ENCODE measurements at places on chromosomes 6 and 20.

DNA sequence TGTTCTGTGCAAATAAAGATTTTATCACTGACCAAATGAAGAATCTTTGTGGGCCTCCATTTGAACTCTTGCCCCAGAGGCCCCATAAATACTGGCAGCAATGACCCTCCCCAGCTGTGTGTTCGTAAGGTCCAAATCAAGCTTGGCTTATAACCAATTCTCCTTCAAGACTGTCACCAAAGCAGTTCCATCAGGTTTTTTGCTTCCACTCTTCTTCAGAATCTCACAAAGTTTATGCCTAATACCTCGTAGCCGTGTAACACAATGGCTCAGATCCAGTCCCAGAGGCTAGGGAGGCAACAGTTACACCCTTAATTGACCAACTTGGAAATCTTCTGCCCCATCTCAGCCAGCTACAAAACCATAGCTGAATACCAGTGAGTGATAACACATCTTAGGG is 120.5 kb downstream of the HIVEP2 start:
- no peak for DNase-seq

DNA sequence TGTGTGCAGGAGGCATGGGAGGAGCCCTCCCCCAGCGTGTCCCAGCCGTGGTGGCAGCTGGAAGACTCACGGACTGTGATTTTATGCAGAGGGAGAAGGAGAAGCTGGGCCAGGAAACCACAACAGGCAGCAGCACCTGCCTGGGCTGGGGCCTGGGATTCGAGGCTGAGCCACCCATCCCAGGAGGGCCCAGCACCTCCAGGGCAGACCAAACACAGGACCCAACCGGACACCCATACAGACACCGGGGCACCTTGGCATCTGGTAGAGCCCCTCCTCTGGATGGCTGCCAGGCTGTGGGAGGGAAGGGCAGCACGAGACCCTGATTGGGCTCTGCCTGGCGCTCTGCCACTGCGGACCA is 41.7 kb upstream of the CHRNA4 start:
- DNase-seq = no peak

- DNase-seq = no peak
Observed at GRCh38 chr6:129923530-129924250, 62.6 kb upstream of the TMEM244 start.

DNA sequence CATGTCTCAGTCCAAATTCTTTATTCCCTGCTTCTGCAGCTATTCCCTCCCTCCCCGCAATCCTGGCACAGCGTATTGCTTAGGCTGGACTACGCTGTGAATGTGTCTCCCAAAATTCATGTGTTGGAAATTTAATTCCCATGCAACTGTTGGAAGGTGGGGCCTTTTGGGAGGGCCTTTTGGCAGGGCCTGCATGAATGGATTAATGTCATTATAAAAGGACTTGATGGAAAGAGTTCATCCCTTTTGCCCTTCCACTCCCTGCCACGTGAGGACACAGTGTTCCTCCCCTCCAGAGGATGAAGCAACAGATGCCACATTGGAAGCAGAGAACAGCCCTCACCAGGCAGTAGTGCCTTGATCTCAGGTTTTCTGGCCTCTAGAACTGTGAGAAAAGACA is 20.4 kb upstream of the NOTCH4 start:
- DNase-seq = no peak

DNA sequence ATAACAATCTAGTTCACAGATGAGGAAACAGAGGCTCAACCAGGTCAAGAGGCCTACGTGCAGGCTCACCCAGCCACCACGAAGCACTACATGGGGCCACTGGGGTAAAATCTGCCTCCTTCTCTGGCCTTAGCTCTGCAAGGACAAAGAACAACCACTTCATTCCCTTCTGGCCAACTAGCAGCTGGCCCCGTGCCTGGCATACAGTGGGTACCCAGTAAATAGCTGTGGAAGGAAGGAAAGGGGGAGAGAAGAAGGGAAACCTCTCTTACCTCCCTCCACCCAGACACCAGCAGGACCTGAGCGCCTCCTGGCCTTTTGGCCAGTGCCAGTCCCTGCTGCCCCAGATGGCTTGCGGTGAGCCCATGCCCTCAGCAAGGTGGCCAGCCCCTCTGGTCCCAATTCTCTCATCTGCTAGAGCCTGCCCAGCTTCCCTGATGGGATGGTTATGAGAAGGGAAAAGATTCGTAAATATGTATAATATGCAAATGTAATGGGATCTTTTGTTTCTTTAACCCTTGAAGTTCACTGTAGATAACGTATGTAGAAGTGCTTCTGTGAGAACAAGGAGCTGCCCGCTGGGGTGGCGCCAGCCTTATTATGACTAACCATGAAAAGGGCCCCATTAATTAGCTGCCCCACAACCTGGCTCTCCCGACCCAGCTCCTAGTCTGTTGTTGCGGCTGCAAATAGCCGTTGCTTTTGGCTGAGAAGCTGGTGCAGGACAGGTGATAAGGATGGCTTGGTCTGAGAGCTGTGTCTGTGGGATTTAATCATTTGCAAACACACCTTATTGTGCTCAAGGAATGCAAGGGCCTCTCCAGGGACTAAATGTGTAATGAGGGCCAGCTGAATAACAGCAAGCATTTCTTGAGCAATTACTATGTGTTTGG is 62.0 kb downstream of the DLGAP4 start:
- DNase-seq = no peak

- no peak for DNase-seq
Observed at GRCh38 chr6:143160015-143160414, 99.3 kb downstream of the AIG1 start.

DNA sequence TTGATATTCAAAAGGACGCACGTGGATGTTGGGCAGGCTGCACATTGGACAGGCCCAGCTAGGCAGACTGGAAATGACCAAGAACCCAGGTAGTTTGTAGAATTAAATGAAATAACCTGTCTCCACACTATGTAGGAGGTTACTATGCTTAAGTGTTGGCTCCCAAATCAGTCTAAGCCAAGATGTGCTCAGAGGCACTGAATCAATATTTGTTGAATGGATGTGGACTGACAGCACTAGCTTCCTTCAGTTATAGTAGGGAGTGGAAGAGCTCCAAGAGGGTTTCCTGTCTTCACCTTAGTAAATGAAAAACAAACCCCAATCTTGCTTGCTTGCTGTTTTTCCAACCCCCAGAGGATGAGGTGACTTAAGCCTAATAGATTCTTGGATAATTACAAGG is 180.5 kb downstream of the JARID2 start:
- DNase-seq = no peak

DNA sequence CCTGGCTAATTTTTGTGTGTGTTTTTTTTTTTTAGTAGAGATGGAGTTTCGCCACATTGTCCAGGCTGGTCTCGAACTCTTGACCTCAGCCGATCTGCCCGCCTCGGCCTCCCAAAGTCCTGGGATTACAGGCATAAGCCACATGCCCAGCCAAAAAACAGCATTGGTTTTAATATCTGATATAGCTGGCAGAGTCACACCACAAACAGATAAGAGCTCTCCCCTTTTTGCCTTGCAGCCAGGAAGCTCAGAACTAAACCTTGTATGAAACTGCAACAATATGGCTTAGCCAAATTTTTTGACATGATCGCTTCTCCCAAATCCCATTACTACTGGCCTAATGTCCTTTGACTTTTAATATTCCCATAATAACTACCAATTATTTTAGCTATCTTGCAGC is 4.9 kb downstream of the ACOT8 start:
- DNase-seq = no peak

GRCh38 chr6:31116661-31117385 is 2.2 kb downstream of the PSORS1C1 start:
- DNase-seq = no peak

DNA sequence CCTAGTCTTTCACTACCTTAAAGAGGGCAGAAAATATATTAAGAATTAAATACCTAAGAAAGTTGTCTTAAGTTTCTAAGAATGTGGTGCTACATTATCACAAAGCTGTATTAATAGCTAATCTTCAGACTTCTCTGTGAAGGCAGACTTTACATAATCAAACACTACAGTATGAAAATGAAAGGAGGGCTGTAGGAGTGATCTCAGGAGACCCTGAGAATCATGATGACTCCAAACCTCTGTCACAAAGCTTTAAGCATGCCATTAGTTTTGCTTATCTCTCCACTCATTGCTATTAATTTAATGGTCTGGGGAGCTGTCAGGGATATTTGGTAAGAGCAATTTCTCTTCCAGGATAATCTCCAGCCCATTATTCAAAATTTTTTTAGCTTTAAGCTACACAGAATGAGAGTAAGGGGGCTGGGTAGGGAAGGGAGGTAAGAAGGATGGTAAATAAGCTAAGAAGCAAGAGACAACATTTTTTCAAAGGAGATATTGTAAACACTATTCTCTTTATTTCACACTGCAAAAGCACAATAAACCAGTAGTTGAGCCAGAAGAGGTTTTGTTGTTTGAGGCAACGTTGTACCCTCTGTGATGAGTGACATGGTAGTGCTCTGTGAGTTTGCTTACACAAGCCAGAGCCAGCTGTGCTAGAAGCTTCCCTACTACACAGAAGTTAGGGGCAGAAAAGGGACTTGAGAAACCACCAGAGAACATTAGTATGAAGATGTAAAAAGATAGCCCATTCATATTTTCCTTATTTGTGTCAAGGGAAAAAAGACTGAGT is 258.8 kb downstream of the GMDS start:
- no peak for DNase-seq

DNA sequence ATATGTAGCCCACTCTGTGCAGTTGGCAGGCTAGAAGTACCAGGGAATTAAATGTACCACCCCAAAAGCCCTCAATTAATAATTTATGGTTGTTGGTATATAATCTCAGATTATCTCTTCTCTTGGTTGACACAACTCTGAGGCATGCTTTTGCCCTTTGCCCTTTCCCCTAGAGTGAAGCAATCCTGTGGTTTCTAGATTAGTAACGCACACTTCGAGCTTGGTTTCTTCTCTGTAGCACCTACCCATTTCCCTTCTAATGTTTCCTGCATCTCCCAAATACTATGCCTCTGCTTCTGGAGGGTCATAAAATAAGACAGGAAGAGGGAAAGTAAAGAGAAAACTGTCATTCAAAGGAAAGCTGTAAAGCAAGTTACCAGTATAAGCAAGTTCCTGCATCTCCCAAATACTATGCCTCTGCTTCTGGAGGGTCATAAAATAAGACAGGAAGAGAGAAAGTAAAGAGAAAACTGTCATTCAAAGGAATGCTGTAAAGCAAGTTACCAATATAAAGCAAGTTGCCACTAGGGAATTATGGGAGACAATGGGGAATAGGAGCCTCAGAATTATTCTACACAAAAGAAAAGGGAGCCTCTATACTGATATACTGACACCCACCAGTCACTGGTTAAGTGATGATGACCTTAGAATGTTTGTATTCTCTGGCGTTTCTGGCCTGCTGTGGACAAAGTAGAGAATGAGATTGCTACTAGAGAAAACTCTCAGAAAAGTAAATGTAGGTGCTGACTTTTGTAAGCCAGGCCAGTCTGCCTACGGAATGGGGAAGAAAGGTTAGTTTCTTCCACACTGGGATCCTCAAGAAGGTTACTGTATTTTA is 862.6 kb upstream of the MAN1A1 start:
- no peak for DNase-seq

- no peak for DNase-seq
Observed at GRCh38 chr6:159829526-159829925, 29.4 kb downstream of the PNLDC1 start.

DNA sequence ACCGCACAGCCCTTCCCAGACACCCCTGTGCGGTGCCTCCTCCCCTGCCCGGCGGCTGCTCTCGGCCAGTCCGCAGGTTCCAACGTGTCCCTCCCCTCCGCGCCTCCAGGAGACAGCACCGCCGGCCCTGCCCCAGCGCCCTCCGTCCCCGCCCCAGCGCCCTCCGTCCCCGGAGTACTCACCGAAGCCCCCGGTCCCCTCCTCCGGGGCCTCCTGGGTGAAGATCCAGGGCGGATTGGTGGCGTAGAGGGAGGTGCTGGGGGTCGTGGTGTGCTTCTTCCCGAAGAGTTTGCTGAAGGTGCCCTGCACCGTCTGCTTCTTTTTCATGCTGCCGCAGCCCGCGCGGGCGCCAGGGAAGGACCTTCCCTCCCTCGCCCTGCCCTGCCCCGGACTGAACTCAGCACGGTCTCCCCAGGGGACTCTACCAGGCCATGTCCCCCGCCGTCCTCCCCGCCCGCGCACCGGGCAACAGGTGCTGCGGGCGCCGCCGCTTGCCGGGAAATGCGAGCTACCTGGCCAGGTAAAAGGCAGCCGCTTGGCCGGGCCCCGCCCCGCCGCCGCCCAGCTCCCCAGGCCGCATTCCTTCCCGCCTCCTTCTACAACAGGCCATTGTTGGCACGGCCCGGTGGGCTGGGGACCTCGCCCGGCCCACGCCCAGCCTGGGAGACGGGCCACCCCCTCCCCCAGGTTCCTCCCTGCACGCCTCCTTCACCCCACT is at the start of gene C6orf132:
TSS of gene C6orf132 (minus strand) at position 503 of the 718 bp plus-strand sequence. CDS start at position 327, 176 bp downstream.
- DNase-seq = no peak

- no peak for DNase-seq
Observed at GRCh38 chr6:16236631-16237199, 1.7 kb upstream of the GMPR start.

DNA sequence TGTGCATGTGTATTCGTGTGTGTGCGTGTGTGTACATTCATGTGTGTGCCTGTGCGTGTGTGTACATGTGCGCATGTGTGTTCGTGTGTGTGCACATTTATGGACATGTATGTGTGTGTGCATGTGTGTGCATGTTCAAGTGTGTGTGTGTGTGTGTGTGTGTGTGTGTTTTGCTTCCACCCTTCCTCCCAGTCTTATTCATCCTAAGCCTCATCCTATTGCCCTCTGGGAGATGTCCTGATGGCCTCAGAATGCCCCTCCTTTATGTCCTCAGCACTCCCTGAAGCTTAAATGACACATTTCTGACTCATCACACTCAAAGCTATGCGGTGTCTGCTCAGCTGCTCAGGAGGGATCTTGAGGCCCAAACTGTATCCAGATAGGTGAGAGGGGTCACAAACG is 76.6 kb upstream of the CCDC167 start:
- DNase-seq = no peak

GRCh38 chr6:40506954-40507353 is 80.2 kb downstream of the LRFN2 start:
- no peak for DNase-seq

DNA sequence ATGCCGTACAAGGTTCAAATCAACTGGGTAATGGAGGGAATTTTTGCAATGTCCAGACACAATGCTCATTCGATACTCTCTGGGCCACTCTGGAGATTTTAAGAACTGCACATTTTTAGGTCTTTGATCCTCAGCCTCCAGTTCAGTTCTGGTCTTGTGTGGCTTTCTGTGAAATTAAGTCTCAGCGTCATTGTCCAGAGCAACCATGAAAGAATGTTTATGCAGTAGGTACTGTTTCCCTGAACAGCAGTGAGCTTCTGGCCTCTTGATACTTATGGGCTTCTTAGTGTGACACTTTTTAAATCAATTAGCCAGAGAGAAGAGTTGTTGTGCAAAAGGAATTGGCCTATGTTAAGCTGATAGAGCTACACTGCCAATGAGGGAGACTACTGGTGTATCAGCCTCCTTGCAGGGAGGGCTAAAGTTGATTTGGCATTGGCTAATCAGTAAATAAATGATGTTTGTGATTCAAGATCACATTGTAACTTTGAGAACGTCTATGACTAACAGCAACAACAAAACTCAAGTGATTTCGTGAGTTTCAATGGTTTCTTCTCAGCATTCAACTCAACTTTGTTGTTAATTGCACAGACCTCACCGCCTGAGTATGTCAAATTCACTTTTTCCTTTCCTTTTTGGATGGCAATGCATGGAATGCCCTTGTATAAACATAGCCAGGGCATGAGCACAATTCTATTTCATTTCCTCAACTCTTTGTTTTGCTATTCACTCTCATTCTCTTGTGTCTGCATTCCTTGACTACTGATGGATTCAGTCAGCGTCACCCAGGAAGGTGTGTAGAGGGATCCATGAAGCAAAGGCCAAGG is 85.1 kb downstream of the GJA1 start:
- no peak for DNase-seq

Measured in caudate nucleus (tissue), 63 donors.